ENCODE measurements at places on chromosomes 2 and 18.

DNA sequence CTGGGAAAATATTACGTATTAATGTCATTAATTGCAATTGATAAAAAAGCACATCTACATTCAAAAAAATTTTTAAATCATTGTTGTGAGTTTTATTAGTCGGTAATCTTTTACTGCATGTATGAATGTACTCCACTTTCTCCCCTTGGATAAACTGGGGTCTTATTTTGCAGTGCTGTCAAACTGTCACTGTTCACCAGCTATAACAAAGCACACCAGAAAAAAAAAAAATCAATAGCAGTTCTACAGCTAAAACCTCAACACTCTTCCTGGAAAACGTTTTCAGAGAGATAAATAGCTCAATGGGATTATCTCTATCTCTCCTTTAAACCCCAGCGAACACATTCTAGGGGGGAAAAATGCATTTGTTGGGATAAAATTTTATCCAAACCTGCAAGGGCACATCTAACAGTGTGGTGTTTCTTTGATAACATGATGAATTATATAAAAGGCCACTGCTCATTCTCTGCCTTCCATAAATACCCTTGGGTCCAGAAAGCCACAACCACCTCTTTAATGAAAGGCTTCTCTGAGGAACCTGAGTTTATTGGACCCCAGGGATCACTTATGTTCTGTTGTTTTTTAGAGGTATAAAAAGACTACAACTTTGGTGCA, 219.9 kb downstream of the CDH20 start:
- DNase-seq: no peak

GRCh38 chr2:156486147-156486546, 50.0 kb downstream of the GPD2 start:
- no peak for DNase-seq

- DNase-seq: no peak
These were observed 32.6 kb upstream of the E2F6 start for GRCh38 chr2:11498543-11499034.

- peak; percentile 61 for DNase-seq
These were observed 925 bp downstream of the SOS1 start for GRCh38 chr2:39119732-39120520.

GRCh38 chr2:128310761-128311160, 7.9 kb downstream of the HS6ST1 start:
- DNase-seq: no peak

- no peak for DNase-seq
These were observed 4.3 kb upstream of the GALNT1 start for GRCh38 chr18:35577045-35577848.

DNA sequence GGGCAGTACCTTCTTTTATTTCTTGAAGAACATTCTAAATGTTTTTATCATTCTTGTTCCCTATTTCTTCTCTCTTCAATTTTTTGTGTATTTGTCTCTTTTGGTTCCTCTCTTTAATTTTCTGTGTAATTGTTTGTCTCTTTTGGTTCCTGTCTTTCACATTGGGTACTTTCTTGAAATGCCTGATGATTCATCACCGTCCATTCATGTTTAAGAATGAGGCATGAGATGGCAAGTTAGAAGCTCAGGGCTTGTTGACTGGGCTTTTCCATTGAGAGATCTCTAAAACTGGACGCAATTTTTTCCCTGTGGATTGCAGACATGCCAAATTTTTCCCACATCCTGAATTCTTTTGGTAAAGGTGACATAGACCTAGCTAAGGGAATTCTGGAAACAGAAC, 33.7 kb upstream of the IL1R2 start:
- no peak for DNase-seq

- DNase-seq: no peak
These were observed 20.9 kb downstream of the MAP4K3 start for GRCh38 chr2:39416140-39416539.

- no peak for DNase-seq
These were observed 127.2 kb downstream of the OLA1 start for GRCh38 chr2:174121175-174121574.

- peak; percentile 82 for DNase-seq
These were observed 9.7 kb downstream of the ITGA4 start for GRCh38 chr2:181466661-181467576.

- peak; percentile 47 for DNase-seq
These were observed 45.5 kb downstream of the DDX1 start for GRCh38 chr2:15636972-15637785.

DNA sequence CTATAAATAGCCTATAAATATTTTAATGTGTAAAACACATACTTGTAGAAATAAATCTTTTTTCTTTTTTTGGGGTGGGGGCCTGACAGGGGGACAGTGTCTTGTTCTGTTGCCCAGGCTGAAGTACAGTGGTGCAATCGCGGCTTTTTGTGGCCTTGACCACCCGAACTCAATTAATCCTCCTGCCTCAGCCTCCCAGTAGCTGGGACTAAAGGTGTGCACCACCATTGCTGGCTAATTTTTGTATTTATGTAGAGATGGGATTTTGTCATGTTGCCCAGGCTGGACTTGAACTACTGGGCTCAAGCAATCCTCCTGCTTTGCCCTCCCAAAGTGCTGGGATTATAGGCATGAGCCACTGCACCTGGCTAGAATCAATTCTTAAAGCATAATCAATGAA, 37.6 kb downstream of the NPC1 start:
- no peak for DNase-seq

GRCh38 chr2:56871644-56872043, 687.9 kb downstream of the CCDC85A start:
- DNase-seq: no peak

GRCh38 chr2:48414980-48415835, 114.7 kb upstream of the STON1 start:
- DNase-seq: no peak

DNA sequence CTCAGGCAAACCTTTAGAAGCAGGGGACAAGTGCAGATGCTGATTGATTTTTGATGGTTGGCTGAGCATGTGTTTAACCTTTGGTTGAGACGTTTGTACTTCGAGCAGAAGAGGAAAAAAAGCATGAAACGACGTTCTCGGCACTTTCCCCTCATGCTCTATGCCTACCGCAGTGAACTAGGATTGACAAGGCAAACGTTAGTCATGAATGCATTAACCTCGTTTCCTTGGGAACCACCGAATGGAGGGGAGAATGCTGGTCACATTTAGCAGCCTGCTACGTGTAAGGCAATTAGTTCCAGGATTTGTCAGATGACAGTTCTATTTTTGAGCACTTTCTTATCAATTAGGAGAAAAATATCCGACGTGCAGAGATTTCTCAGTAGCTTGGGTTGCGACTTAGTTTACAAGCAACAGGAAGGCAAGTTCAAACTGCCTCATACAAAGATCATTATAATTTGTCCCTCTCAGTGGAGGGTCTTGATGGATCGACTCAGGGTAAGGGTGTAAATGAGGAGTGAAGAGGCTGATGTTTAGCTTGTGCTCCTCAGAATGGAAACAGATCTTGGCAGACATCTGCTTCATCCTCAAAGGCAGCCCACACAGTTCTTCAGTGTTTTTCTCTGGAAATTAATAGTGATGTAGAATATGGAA, 47.4 kb upstream of the GPR45 start:
- DNase-seq: no peak

DNA sequence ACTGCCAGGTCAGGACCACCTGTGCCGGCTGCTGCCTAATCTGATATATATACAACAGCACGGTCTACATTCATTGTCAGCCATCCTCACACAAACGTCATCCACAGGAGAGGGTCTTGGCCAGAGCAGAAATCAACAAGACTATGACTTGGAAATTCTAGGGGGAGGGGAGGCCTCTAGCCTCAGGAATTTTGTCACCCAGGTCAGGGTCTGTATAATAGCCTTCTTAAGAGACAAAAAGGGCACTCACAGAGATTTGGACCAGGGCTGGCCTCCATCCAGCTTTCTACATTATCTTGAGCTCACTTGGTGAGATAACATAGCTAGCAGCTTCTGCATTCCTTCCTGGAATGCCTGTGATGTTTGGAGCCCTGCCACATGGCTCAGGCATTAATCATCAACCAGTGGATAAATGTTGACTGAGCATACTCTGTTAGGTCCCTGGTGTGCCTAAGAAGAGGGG, 50.4 kb upstream of the CTIF start:
- DNase-seq: no peak

- no peak for DNase-seq
These were observed 552.9 kb upstream of the TNP1 start for GRCh38 chr2:217412721-217413120.

DNA sequence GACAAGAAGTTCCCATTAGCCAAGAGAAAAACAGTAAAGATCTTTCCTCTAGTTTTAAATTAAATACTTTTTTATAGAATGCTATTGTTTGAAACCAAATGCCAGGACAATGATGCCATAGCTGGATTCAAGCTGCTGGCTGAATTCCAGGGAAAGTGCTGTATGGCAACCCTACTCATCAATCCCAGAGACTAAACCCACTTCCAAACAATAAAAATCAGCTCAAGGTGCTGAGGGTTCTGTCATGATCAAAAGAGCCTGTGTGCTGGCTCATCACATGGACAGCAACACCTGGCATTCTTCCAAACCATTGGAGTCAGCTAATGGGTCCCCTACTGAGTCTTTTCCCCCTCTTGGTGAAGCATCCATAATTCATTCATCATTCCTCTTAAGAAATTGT, 53.7 kb upstream of the PARD3B start:
- no peak for DNase-seq

DNA sequence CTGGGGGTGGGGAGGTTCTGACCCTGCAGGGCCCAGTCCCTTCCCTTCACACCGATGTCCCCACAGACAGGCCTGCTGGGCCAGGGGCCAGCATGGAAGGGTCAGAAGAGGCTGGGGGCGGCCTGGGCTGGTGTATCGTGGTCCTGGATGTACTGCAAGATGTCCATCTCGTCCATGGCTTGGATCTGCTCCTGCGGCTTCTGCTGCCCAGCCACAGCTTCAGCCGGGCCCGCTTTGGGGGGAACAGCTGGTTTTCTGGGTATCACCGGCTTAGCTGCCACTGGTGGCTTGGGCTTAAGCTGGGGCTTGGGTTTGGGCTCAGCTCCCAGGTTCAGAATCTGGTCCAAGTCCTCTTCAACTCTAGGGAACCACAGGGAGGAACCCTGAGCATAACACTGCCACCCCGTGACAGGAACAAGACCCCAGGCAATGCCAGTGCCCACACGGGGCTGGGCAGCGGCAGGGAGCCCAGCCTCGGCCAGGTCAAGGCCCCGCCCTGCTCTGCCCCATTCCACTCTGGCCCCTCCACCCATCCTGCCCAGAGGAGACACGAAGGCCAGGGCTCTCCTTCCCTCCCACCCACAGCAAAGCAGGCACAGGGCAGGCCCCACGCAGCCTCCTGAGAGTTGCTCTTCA, 31.9 kb downstream of the HS1BP3 start:
- no peak for DNase-seq

DNA sequence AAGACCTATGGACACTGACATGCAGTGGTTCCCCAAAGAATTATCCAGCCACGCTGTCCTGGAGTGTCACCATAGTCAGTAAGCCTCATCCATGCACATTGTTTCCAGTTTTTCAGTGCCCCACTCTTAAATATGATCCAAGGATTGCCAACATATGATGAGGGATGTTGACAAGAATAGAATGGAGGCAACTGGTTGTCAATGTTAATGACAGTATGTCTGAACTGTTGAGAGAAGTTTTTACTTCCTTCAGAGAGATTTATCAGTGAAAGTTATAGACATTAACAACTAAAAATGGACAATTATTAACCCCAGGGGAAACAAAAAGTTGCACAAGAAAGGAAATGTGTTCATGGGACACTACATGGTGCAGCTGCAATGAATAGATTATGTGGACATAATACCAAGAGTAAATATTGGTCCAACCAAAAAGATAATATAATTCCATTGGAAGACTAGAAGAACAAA, 69.9 kb downstream of the CYP26B1 start:
- no peak for DNase-seq

GRCh38 chr2:73611867-73612266, 30.4 kb downstream of the NAT8 start:
- DNase-seq: no peak

- no peak for DNase-seq
These were observed 1408.2 kb upstream of the PIK3C3 start for GRCh38 chr18:40546875-40547274.

- no peak for DNase-seq
These were observed 702.2 kb upstream of the NRXN1 start for GRCh38 chr2:51734115-51734514.

DNA sequence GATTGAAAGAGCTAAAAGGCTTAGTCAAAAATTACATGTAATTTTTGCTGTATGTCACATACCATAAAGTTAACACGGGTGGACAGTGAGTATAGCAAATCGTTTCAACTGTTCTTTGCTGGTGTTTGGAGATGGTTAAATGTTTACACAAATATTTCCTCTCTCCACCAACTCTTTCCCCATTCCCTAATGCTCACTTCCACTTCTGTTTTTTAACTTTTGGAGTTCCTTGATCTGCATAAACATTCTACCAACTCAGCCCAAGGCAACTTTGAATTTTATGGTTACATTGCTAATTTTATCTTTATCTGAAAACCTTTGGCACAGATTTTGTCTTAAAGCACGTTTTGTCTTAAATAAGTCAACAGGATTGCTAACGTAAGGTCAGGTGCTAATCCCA, 1.9 kb upstream of the SPOPL start:
- DNase-seq: no peak

- no peak for DNase-seq
These were observed 49.0 kb upstream of the EPAS1 start for GRCh38 chr2:46248171-46248570.

GRCh38 chr18:48226401-48226800, 182.8 kb downstream of the ZBTB7C start:
- DNase-seq: no peak

DNA sequence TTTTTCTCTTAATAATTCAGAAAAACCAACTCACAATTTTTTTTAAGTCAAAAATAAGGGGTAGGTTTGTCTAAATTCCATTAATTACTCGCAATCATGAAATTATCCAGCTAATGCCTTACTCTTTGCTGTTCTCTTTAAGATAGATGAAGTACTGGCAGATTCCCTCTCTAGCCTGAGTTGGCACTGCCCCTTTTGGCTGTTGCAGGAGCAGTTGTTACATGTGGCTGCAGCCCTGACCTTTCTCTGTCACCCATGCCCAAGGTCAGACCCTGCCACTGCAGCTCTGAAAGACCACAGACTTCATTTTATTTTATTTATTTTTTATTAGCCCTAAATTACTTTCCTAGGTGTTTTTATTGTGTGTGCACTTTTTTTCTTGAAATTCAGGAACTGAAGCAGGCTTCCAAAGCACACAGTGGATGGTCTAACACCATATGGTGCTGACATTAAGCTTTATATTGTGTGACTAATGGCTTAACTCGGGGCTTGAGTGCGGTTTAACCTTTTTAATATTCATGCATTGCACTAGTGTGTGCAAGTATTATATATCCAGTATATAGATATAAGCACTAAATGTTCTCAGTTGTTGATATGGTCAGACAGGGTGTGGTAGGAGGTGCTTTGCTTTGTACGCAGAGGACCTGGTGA, 313.0 kb downstream of the CDH2 start:
- DNase-seq: no peak

GRCh38 chr2:67646714-67647333, 249.7 kb downstream of the ETAA1 start:
- DNase-seq: no peak
